CD14-positive monocyte (primary cell): ENCODE measurements at places on chromosomes 11 and 22.

DNA sequence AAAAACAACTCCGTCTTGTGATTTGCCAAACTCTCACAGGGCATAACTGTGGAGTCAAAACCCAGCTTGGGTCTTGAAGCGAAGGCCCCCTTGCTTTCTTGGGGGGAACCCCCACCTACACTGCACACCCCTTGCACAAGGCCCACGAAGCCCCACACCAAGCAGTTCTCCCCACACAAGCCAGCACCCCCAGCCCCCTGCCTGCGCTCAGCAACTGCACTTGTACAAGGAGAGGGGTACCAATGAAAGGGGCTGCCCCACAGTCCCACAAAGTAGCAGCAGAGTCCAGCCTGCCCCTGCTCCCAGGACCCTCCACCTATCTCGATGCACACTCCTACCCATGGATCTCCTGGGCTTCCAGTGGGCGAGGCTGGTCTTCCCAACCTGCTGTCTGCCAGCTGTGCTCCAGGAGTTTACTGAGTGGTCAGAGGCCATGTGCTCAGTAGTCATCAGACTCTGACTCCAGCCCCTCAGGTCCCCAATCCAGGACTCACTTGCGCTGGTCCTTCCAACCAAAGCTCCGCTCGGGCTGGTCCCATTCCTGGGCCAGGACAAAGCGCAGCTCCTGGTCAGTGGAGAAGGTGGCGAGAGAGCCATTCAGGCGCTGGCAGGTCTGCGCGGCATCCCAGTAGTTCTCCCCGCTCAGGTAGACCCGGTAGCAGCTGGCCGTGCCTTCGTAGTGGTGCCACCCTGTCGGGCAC is 57.7 kb downstream of the DGCR2 start:
- no peak for DNase-seq

DNA sequence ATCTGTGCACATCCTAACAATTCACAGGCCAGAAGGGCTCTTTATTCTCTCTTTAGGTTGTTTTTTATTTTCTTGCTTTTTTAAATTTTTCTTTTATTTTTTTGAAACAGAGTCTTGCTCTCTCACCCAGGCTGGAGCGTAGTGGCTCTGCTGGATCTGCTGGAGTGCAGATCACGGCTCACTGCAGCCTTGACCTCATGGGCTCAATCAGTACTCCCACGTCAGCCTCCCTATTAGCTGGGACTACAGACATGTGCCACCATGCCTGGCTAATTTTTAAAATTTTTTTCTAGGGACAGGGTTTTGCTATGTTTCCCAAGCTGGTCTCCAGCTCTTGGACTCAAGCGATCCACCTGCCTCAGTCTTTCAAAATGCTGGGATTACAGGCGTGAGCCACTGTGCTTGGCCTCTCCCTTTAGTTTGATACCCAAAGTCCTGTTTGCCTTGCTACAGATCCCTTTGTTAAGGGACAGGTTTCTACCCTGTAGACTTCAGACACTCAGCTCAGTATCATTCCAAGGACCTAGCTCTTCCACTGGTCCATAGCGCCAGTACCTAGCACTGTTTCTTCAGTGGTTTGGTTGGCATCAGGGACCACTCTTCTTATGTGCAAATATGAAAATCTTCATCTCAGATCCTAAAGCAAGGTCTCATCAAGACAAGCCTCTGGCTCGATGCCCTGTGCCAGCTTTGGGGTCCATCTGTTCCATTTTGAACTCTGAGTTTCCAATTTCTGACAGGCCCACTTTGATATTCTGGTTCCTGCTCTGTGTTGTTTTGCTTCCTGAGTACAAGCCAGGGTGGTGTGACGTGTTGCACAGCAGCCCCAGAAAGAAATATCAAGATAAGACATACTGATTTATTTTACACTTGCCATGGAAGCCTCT is 211.7 kb downstream of the FAT3 start:
- DNase-seq, result no peak

- DNase-seq, result peak; percentile 94
Measured at GRCh38 chr11:78801161-78801884, 226.7 kb upstream of the NARS2 start.

DNA sequence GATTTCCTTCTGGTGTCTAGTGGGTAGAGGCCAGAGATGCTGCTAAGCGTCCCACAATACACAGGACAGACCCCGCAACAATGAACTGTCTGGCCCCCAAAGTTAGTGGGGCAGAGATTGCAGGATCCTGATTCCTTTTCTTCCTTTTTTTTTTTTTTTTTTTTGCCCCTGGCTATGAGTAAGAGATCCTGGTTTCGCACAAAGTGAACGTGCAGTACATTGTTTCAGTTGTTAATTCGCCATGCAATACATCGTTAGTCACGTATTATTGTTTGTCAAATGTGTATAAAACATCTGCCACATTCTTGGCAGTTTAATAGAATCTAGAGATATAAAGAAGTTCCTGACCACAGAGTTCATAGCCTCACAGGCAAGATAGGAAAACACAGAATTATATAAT is 20.2 kb downstream of the ST3GAL4 start:
- no peak for DNase-seq

DNA sequence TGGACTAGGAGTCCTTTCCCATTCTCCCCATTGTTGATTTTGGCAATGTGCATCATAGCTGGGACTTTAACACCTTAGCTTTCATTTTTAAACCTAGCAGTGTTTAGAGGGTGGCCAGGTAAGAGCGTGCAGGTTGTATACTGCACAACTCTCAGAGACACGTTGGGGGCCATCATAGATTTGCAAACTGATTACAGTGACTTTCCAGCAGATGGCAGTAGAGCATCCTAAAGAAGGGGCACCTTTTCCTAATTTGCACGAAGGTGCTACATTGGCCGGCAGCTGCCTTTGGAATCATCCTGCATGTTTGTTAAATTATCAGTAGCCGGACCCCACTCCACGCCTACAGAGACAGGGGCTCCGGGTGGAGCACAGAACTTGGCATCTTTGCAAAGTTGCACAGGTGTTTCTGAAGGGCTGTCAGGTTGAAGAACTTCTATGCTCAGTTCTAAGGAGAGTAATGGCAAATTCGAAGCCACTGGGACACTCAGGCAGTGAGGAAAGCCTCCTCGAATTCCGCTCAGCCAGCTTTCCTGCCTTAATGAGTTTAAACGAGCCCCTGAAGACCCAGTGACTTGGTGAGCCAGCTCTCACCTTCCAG is 7.7 kb downstream of the LHFPL7 start:
- DNase-seq, result no peak

DNA sequence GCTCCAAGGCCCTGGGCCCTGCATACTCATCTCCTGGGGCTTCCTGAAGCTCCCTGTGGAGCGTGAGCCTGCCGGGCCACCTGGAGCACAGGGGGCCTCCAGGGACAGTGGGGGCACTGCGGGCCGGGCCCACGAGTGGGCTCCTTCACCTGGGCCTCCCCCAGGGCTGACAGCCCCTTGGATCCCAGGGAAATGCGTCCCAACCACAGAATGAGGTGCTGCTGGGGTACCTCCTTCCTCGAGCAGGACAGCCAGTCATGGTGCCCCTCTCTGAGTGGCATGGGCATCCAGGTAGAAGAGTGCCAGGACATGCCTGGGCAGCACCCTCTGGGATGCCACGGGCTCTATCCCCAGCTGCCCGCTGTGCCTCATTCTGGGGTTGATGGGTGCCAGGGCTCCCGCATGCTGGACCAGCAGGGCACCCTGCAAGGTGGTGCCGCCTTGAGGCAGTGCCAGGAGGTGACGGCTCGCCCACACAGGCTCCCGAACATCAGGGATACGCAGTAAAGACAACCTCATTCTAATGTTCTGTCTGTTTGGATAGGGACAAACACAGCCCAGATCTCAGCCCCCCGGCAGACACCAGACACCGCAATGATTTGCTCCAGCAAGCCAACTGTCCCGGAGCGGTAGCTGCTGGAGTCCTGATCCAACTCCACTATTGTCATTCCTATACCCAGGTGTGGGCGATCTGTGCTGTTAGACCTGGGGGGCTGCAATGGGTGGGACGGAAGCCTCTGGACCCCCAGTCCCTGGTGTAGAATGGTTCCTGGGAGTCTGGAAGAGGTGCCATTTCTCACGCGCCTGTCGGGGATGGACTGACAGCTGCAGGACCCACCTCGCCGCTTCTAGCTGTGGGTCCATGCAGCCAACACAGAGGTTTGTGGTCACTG is 25.8 kb downstream of the KRTAP5-5 start:
- DNase-seq, result no peak

GRCh38 chr22:35664955-35665587 is 16.8 kb downstream of the APOL6 start:
- DNase-seq, result no peak

- DNase-seq, result no peak
Measured at GRCh38 chr11:123434262-123434661, 4.2 kb downstream of the GRAMD1B start.
